ENCODE measurements at places on chromosomes 12 and 14.

DNA sequence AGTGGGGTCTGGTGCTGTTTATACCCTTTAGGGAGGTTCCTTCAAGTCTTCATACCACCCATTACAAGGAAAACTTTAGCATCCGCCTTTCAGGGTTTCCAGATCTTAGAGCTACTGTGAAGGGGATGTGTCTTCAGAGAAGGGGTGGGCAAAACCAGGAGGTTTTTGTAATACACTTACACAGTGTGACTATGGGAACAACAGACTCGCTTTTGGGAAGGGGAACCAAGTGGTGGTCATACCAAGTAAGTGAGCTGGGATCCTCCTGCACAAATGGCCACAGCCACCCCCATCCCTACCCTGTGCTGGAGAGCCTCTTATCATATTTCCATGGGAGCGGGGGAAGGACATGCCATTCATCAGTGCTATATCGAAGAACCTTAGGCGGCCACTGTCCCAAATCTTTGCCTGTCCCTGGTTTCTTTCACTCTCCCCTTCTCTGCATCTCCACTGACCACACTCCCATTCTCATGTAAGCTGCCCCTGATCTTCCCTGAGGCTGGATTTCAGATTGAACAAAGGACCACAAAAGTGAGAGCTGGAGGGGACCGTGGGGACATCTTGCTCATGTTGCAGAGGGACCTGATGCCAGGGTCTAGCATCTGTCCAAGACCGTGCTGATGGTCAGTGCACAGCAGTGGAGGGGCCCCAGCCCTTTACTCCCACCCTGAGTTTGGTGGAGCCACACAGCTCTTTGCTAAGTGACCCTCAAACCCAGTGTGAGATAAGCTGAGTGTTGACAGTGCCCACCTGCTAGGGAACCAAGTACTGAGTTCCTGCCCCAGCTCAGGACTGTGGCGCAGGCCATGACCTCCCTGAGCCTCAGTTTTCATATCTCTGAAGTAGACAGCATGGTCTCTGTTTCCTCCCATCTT, 51.4 kb downstream of the DAD1 start:
- no peak for DNase-seq

- no peak for DNase-seq
These were observed 36.6 kb downstream of the KRT76 start for GRCh38 chr12:52740584-52740983.

DNA sequence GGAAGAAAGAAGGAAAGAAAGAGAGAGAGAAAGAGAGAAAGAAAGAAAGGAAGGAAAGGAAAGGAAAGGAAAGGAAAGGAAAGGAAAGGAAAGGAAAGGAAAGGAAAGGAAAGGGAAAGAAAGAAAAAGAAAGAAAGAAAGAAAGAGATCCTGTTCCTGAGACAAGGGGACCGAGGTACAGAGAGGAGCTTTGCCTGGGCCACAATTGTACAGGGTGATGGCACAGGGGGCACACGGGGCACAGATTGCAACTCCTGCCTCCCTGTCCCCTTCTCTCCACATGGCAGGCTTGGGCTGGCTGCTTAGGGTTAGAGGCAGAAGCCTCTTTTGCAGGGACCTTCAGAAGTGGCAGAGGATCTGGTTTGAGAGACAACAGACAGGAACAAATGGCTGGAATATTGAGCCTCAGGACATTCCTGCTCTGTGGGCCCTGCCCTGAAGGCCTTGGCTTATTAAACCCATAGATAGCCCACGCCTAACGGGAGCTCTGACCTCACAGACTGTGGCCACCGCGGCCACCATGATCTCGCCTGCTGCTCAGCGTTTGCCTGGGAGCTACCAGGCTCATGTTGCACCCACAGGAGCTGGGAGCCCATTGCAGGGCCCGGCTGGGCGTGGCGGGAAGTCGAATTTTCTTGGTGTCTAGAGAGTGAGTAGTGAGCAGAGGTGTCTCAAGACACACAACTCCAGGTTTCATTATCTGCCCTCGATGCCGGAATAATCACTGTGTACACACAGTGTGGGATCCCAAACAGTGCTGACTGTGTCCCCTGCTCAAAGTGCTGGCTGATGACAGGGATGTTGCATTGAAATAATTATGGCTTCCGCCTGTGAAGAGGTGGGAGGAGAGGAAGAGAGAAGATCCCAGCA, 147.9 kb upstream of the NCOR2 start:
- DNase-seq: no peak

GRCh38 chr14:99604766-99605298, 825 bp upstream of the CCDC85C start:
- no peak for DNase-seq

DNA sequence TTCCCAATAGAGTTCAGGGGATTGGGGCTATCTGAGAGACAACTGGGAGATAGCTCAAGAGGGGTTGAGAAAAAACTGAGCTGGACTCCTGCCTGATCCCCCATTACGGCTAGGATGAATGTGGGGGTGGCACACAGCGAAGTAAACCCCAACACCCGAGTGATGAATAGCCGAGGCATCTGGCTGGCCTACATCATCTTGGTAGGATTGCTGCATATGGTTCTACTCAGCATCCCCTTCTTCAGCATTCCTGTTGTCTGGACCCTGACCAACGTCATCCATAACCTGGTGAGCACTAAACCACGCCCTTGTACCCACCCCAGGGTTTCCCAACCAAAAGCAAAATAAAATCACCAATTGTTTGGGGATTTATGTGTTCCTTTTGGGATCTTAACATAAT, 1.0 kb downstream of the ORMDL2 start:
- no peak for DNase-seq

DNA sequence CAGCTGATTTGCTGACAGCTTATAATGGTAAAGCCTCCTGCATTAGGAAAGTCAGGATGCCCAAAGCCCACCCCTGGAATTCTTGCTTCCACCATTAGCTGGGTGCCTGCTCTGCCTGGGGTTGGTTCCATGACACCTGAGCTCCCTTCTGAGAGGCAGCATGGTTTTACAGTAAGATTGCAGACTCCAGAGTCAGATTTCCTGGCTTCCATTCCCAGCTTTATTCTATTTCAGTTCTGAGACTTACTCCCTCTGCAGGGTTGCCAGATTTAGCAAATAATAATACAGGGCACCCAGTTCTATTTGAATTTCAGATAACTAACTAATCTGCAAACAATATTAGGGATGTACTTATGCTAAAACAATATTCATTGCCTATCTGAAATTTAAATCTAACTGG, 12.2 kb downstream of the STAB2 start:
- DNase-seq: no peak

DNA sequence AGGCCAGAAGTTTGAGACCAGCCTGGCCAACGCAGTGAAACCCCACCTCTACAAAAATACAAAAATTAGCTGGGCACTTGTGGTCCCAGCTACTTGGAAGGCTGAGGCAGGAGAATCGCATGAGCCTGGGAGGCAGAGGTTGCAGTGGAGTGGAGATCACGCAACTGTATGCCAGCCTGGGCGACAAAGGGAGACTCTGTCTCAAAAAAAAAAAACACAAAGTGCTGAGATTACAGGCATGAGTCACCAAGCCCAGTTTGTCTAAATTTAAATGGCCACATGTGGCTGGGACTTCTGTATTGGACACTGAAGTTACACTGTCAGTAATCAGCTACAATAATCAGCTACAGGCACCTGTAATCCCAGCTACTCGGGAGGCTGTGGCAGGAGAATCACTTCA, 100.9 kb upstream of the AEBP2 start:
- DNase-seq: no peak

DNA sequence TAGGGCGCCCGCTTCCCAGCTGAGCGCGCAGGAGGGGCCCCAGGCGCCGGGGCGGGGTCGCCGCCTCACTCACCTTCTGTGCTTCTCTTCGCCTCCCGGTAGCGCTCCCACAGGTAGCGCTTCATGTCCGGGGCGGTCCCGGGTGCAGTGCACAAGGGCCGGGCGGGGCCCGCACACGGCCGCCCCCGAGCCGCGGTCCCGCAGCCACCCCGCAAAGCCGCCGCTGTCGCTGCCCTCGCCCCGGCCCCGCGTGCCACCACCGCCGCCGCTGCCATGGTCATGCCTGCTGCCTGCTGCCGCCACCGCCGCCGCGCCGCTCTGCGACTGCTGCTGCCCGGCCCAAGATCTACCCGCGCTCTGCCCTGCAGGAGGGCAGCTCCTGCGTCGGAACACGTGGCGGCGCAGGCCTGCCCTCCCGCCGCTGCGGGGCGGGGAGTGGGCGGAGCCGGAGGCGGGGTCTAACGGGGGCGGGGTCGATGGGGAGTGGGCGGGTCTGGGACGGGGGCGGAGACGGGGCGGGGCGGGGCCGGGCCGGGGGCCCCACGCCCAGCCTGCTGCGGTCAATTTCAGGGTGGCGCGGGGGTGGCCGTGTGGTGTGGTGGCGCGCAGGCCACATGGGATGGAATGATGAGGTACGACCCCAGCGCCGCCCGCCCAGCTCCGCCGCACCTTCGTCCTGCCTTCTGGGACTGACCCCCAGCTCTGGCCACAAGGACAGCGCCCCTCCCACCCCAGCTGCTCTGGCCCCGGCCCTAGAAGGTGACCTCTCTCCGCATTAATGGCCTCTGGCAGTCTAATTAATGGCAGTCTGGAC, at the start of gene NT5DC3:
Gene NT5DC3 (minus strand): TSS at position 359 of the 814 bp plus-strand sequence. CDS start 78 bp downstream, at position 281.
- DNase-seq: peak; percentile 86

- no peak for DNase-seq
These were observed 9.9 kb downstream of the SSPN start for GRCh38 chr12:26205298-26205697.

- DNase-seq: no peak
These were observed 19.4 kb downstream of the TPH2 start for GRCh38 chr12:71958056-71958455.

- DNase-seq: no peak
These were observed 238.8 kb downstream of the ANO2 start for GRCh38 chr12:5706247-5706646.

GRCh38 chr12:126432780-126433179, 1367.5 kb downstream of the AACS start:
- no peak for DNase-seq

DNA sequence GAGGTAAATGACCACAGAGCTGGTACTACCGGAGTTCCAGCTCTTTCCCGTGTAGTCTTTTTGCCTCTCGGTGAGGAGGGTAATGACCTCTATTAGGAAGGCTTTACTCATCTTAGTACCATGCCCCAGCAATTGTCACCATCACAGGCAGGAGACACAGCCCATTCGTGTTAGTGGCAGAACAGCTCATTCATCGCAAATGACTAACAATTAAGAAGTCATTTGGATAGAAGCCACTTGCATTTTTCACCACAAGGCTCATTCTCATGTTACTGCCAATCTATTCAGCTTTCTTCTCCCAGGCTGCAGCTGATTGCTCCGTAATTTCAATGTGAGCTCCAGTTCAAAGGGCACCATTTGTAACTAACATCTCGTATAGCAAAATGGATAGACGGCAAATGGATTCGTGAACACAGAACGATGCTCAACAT, 718.8 kb upstream of the TMEM132C start:
- no peak for DNase-seq

DNA sequence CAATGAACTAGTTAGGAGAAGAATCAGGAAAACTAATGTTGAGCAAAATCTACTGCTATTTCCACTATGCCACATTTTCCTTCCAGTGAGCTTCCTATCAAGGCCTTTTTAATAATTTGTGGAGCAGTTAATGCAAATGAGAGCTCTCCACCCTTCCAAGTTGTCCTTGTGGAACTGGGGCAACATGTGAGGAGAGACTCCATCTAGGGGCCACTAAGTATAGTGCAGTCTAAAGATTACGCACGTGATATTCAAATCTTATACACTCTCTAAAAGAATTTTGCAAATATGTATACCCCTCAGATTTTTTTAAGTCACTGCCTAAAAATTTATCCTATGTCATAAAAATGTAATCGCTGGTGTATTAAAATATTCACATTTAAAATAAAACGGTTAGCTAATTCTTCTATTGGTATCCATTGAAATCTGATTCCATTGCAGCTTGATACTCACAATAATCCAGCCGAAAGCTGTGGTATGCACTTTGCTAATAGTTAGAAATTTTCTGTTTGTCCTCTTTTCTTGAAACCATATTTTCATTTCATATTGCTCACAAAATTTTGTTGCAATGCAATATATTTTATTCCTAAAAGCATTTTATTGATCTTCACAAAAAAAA, 100.1 kb downstream of the PAH start:
- DNase-seq: no peak

GRCh38 chr14:20434701-20435581, 1.0 kb downstream of the KLHL33 start:
- DNase-seq: no peak

- no peak for DNase-seq
These were observed 25.5 kb upstream of the BCDIN3D start for GRCh38 chr12:49868449-49868848.

GRCh38 chr14:61925732-61926435, 163.7 kb downstream of the SNAPC1 start:
- DNase-seq: no peak

- DNase-seq: no peak
These were observed 33.7 kb upstream of the ALG10B start for GRCh38 chr12:38282886-38283285.

- no peak for DNase-seq
These were observed 55.1 kb upstream of the ARID2 start for GRCh38 chr12:45674181-45674977.

DNA sequence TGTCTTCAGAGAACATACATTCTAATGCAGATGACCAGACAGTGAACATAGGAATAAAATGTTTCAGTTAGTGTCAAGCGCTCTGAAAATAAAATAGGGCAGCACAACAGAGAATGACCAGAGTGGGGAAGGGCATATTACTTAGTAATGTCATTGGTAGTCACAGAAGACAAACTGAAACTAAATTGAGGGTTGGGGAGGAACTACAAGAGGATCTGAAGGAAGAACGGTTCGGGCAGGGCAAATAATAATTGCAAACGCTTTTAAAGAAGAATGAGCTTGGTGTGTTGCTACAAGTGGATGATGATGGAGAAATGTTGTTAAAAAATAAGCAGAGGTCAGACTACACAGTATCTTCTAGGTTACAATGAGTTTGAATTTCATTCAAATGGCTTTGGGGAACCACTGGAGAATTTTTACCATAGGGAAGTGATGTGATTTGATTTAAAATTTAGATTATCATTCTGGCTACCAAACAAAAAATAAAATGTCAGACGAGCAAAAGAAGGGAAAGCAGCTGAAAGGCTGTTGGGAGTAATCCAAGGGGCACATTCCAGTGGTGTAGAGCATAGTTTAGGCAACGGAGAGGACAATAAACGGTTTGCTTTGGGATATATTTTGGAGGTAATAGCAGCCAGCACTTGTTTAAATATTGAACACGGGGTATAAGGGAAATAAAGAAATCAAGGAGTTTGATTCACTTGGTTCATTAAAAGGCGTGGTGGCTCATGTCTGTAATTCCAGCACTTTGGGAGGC, 56.3 kb upstream of the SLC6A13 start:
- DNase-seq: no peak

- DNase-seq: peak; percentile 9
These were observed 6.5 kb downstream of the JAG2 start for GRCh38 chr14:105161964-105162668.

GRCh38 chr12:108847705-108848104, 9.7 kb downstream of the SSH1 start:
- DNase-seq: no peak

DNA sequence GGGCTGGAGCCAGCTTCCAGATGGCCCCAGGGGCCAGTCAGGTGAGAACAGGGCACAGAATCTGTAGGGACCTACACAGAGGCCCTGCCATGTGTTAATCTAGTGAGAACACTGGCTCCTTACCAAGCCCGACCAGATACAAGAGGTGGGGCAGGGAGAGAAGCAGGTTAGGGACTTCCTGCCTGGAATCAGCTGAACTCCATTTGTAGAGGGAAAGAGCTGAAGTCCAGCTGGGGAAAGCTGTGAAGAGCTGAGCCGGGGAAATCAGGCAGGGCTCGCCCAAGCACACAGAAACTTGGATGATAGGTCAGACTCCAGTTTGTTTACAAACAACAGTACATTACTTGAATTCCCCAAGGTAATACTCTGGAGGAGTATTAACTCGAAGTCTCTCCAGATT, 46.7 kb downstream of the PTGER2 start:
- DNase-seq: no peak

GRCh38 chr12:65125975-65126374, 4.9 kb upstream of the WIF1 start:
- DNase-seq: no peak

Measured in CD4-positive, alpha-beta T cell treated with Interleukin-15 for 4 hours (primary cell).